ENCODE measurements at places on chromosomes 7 and 10. TPM values are rescaled to one million over a fixed set of nuclear protein-coding genes. Genes with fewer than 3 reads are reported as not detected.
A peak's percentile ranks its signal among the peaks of the same experiment; 100 is the strongest.

GRCh38 chr10:78957471-78958039 is 111.2 kb upstream of the ZMIZ1 start:
- no peaks in the 10 kb centered on the region for H3K36me3 ChIP-seq
- no peaks in the 10 kb centered on the region for H3K4me1 ChIP-seq
- no peaks in the 10 kb centered on the region for H3K27me3 ChIP-seq
- no peak overlapping the region for H3K27ac ChIP-seq

DNA sequence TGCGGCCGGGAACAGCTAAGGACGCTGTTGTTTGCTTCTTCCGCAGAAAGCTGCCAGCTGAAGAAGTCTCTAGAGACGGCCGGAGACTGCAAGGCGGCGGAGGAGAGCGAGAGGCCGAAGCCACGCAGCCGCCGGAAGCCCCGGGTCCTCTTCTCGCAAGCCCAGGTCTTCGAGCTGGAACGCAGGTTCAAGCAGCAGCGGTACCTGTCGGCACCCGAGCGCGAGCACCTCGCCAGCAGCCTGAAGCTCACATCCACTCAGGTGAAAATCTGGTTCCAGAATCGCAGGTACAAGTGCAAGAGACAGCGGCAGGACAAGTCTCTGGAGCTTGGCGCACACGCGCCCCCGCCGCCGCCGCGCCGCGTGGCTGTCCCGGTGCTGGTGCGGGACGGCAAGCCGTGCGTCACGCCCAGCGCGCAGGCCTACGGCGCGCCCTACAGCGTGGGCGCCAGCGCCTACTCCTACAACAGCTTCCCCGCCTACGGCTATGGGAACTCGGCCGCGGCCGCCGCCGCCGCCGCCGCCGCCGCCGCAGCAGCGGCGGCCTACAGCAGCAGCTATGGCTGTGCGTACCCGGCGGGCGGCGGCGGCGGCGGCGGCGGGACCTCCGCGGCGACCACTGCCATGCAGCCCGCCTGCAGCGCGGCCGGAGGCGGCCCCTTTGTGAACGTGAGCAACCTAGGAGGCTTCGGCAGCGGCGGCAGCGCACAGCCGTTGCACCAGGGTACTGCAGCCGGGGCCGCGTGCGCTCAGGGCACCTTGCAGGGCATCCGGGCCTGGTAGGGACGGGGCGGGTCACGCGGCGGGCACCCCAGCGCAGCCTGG is 2.4 kb downstream of the NKX2-3 start:
- peaks cover 27% of the 10 kb centered on the region for H3K4me1 ChIP-seq
- H3K36me3 ChIP-seq: peaks cover 3% of the 10 kb centered on the region
- peak overlapping the region; percentile 74 for H3K27ac ChIP-seq

Gene EPHB6
- total RNA-seq: 5.6 TPM

- no peaks in the 10 kb centered on the region for H3K36me3 ChIP-seq
- DNase-seq: no peak
- H3K4me1 ChIP-seq: peaks cover 32% of the 10 kb centered on the region
- H3K4me3 ChIP-seq: no peak overlapping the region
Measured at GRCh38 chr10:31749301-31749700, 179.3 kb downstream of the ARHGAP12 start.

DNA sequence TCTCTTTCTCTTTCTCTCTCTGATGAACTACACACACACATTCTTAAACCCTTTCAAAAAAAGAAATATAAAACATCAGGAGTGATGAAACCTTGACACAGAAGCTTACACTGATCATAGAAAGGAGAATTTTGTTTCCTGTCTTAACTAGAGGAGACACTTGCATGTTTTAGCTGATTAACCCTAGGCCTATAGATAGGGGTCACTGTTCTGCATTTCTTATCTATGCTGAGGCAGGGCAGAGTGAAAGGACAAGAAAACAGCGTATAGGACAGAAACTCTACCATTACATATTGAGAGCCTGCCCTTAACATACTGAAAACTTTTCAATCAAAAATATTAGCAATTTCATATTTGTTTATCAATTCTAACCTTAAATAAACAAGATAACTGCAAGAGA is 680.6 kb upstream of the MBL2 start:
- no peak overlapping the region for H3K4me3 ChIP-seq
- H3K36me3 ChIP-seq: no peaks in the 10 kb centered on the region
- H3K4me1 ChIP-seq: no peaks in the 10 kb centered on the region

Gene HMX3
- not detected for total RNA-seq

Measured in activated T-helper 1 cell treated with anti-CD3 and anti-CD28 coated beads, Interleukin-12 subunit alpha, Interleukin-12 subunit beta, Interleukin-2, Interleukin-4 antibody, amounts not matched to agents 30 ng/mL and 10 ng/mL and 1 ng/mL, durations not matched to agents 14 hours and 24 hours and 36 hours (primary cell).